IMR-90 (cell line): ENCODE measurements at places on chromosomes 3 and 15. TPM values are rescaled to one million over a fixed set of nuclear protein-coding genes. Genes with fewer than 3 reads are reported as not detected.

- no peak overlapping the region for H3K27ac ChIP-seq
- H3K4me3 ChIP-seq = no peak overlapping the region
- H3K27me3 ChIP-seq = no peaks in the 10 kb centered on the region
These were observed 5.3 kb downstream of the RFTN1 start for GRCh38 chr3:16508243-16508578.

DNA sequence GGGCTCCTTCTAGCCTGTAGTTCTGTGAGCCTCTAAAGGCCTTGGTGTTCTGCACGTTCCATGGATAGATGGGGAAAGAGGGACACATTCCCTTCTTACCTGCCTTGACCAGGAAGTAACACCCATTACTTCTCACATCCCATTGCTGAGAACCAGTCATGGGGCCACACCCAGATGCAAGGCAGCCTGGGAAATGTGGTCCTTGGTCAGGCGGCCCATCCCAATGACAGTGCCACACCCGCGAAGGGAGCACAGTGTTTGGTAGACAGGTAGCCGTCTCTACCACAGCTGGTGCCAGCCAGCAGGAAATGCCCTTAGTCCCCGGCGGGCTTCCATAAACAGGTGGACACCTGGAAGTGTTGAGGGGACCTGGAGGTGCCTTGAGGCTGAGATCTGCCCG is 23.2 kb upstream of the LCTL start:
- no peak for DNase-seq
- H3K4me1 ChIP-seq = no peaks in the 10 kb centered on the region
- no peak overlapping the region for H3K4me3 ChIP-seq
- peaks cover 32% of the 10 kb centered on the region for H3K27me3 ChIP-seq

ITPKA gene
- total RNA-seq = 1.1 and 1.4 TPM in 2 replicates

- no peak overlapping the region for H3K4me3 ChIP-seq
- no peak for DNase-seq
- peaks cover 8% of the 10 kb centered on the region for H3K4me1 ChIP-seq
These were observed 322.5 kb upstream of the ICE2 start for GRCh38 chr15:60801395-60801794.

DNA sequence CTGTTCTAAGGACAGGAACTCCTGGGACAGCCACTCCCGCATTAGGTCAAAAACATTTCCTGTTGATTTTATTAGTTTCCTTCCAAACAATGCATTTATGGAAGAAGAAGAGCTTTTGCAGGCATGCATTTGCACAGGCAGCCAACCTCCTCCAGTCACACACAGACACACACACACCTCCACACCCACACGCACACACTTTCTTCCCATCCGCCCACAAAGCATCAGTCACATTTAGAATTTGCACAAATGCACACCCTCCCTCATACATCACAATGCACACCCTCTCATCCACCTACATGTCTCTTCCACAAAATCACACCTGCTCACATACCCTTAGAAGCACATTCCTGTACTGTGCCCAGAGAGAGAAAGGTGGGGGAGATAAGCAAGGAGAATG is 4.1 kb upstream of the TYRO3 start:
- no peak for DNase-seq
- no peaks in the 10 kb centered on the region for H3K27me3 ChIP-seq
- H3K4me1 ChIP-seq = peaks cover 8% of the 10 kb centered on the region
- no peak overlapping the region for H3K4me3 ChIP-seq
- no peaks in the 10 kb centered on the region for H3K36me3 ChIP-seq

GRCh38 chr3:150447084-150447483 is 39.0 kb downstream of the TSC22D2 start:
- peaks cover 12% of the 10 kb centered on the region for H3K4me1 ChIP-seq
- no peak overlapping the region for H3K4me3 ChIP-seq
- H3K27me3 ChIP-seq = no peaks in the 10 kb centered on the region

- H3K4me3 ChIP-seq = no peak overlapping the region
- H3K27me3 ChIP-seq = no peaks in the 10 kb centered on the region
- H3K27ac ChIP-seq = no peak overlapping the region
- H3K4me1 ChIP-seq = peaks cover 4% of the 10 kb centered on the region; the same call in 1 of the 2 replicates
- H3K36me3 ChIP-seq = peaks cover 52% of the 10 kb centered on the region
These were observed 35.3 kb downstream of the MKRN2 start for GRCh38 chr3:12591997-12592715.

- no peak overlapping the region for H3K27ac ChIP-seq
- no peak overlapping the region for H3K4me3 ChIP-seq
- H3K36me3 ChIP-seq = no peaks in the 10 kb centered on the region
- H3K4me1 ChIP-seq = no peaks in the 10 kb centered on the region
- H3K27me3 ChIP-seq = no peaks in the 10 kb centered on the region
- DNase-seq = peak; percentile 73
These were observed 119.7 kb upstream of the IGSF10 start for GRCh38 chr3:151580591-151580990.

- no peaks in the 10 kb centered on the region for H3K36me3 ChIP-seq
- H3K27me3 ChIP-seq = no peaks in the 10 kb centered on the region
- no peak for DNase-seq
- H3K4me1 ChIP-seq = no peaks in the 10 kb centered on the region
- no peak overlapping the region for H3K4me3 ChIP-seq
These were observed 1152.6 kb downstream of the NSUN3 start for GRCh38 chr3:95215437-95215957.

GRCh38 chr15:34709866-34710265 is 44.9 kb downstream of the GJD2 start:
- peaks cover 8% of the 10 kb centered on the region for H3K27me3 ChIP-seq
- no peak overlapping the region for H3K27ac ChIP-seq

DNA sequence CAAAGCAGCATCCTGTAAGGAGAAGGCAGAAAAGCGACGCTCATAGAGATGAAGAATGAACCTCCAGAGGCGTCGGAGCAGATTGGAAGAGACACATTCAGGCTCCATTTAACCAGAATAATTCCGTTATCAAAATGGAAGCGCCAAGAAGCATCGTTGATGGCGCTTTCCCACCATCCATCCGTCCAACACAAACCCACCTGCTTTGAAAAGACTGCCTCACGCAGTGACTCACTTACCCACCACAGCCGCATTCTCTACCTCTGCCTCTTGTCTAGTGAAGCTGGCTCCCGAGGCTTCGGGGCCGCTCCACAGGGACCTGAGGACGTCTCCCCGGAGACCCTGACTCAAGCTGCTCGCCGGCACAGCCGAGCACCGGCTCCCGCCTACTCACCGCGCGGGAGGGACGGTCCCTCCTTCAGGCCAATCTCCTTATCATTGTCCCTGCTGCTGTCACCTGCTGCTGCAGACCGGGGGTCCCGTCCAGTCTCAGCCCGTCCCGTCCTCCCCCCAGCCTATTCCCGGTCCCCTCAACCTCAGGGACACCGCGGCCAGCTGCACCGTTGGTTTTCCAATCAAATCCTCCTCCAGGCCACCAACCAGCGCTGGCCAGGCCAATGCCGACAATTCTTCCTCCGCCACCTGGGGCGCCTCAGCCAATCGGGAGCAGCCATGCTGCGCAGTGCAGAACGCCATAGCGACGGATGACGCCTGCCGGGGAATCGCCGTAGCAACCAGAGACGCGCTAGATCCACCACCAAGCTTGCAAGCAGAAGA is at the start of gene NEK10:
Gene NEK10 (minus strand): TSS at position 553 of the 777 bp plus-strand sequence. CDS start 16,501 bp downstream, outside the sequence.
- H3K36me3 ChIP-seq = no peaks in the 10 kb centered on the region
- H3K27me3 ChIP-seq = no peaks in the 10 kb centered on the region
- H3K27ac ChIP-seq = no peak within 1 kb of the TSS
- no peaks in the 10 kb centered on the region for H3K4me1 ChIP-seq

GRCh38 chr3:193827040-193827669 is 234.1 kb downstream of the OPA1 start:
- no peak for DNase-seq
- no peaks in the 10 kb centered on the region for H3K36me3 ChIP-seq
- H3K27me3 ChIP-seq = peaks cover 26% of the 10 kb centered on the region
- no peak overlapping the region for H3K4me3 ChIP-seq
- no peak overlapping the region for H3K27ac ChIP-seq

DNA sequence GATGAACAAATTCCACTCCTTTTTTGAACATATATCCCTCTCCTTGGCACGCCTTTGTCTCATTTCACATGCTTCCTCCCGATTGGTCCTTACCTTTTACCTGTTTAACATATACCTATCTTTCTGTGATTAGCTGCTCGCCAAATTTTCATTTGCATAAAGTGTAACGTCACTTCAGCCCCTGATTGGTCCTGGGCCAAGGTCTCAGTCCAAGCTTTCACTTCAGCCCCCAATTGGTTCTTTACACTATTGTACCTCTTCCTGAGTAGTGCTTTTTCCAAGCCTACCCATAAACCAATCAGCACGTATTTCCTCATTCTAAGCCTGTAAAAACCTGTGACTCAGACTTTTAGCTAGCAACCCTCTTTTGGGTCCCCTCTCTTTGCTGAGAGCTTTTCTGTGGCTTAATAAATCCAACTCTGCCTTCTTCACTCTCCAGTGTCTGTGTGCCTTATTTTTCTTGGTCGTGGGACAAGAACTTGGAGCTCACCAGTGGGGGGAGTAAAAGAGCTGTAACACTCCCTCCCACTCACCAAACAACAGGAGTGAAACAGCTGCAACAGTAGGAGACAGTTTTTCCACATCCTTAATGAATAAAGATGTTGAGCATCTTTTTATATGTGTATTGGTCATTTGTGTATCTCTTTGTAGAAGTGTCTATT is 584 bp upstream of the XCR1 start:
- no peak for DNase-seq
- no peak overlapping the region for H3K4me3 ChIP-seq
- H3K4me1 ChIP-seq = no peaks in the 10 kb centered on the region
- no peak overlapping the region for H3K27ac ChIP-seq
- no peaks in the 10 kb centered on the region for H3K36me3 ChIP-seq
